ENCODE measurements at places on chromosomes 2 and 18.

DNA sequence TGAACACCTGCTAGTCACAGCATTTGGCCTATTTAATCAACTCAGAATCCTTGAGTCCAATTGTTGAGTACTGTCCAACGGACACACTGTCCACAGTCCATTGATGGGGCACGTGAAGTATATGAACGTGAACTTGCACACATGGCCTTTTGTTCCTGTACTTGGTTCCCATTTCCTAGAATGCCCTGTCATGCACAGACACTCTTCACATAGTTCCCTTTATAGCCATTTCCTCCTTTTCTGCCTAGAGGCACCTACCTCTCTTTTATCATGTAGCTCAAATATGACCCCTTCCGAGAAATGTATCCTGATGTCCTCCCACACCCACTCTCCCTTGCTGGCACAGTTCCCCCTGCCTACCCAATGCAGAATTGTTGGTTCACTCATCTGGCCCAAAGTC, 8.7 kb upstream of the CRYGA start:
- no peak for DNase-seq

- DNase-seq = no peak
These were observed 7.7 kb downstream of the LPIN1 start for GRCh38 chr2:11753886-11754699.

GRCh38 chr2:177888581-177888980, 184.0 kb downstream of the PDE11A start:
- no peak for DNase-seq

DNA sequence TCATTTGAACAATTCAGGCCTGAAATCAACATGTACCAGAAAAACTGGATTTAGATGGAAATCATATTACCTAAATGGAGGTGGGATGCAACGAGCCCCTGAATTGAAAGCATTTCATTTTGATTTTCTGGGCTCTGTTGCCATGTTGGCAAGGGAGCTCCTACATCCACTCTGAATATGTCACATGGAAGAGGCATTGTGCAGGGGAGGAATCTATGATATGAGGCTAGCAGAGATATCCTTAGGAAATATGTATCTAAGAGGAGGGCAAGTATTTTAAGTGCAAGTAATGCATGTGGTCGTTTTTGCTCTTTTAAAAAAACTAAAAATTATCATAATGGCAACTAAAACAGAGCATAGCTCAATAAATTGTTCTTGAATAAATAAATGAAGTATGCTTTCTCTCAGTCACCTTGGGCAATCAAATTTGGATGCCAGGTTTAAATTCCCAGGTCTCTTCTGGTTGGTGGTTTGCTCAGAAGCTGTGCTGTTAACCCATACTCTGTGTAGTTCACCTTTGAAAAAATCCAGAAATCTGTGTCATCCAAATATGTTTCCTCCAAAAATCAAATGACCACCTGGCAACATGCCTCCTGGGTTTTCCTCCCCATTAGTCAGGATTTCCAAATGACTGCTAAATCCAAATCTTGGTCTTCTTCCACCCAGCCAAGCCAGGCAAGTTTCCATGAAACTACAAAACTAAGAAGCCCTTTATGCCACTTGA, 6.5 kb upstream of the LGALSL start:
- DNase-seq = no peak

GRCh38 chr2:214856137-214856536, 46.7 kb upstream of the BARD1 start:
- DNase-seq = no peak

DNA sequence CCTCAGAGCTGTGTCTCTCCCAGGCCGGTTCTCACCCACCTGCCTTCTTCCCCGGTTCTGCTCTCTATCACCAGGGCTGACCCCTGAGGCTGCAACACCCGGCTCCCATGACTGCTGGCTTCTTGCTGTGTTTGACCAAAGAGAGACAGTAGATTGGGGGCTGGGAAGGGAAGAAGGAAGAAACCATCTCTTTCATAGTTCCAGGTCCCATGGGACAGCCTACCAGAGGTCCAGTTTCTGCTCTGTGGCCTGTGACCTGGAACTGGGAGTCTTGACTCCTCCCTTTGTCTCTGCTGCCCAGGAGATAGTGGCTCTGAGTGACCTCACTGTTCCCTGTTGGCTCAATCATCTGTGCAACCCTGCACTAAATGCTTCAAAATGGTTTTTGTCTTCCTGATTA, 38.1 kb downstream of the ALPK2 start:
- DNase-seq = no peak

GRCh38 chr18:825891-826585, 14.0 kb upstream of the YES1 start:
- no peak for DNase-seq

DNA sequence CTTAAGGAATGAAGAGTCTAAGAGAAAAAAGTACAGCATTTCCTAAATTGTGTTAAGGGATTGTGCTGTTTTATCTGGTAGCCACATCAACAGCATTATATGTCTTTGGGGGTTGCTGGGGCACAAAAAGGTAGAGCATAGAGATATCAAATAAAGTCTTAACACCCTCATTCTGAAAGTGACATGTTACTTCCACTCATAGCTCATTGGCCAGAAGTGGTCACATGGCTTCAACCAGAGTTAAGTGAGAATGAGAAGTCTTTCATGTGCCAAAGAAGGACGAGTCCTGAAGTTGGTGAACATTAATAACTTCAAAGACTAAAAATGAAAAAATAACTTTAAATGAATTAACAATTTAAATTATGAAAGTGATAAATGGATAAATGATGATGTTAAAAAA, 175.7 kb upstream of the ZEB2 start:
- no peak for DNase-seq

DNA sequence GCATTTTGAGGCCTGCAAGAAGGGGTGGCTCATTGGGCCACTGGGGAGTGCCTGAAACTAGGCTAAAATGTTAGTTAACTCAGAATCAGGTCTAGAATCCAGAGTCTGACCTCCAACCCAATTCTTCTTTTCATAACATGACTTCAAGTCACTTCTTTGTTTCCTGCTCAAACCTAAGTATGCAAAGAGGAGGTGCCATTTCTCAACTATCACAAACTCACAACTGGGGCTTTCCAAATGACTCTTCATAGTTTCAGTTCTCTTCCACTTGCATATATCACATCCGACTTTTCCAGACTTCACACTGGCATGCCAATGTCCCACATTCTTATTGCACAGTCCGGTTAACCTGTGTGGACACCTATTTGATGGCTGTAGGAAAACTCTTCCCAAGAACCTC, 211.6 kb downstream of the TCF4 start:
- no peak for DNase-seq

DNA sequence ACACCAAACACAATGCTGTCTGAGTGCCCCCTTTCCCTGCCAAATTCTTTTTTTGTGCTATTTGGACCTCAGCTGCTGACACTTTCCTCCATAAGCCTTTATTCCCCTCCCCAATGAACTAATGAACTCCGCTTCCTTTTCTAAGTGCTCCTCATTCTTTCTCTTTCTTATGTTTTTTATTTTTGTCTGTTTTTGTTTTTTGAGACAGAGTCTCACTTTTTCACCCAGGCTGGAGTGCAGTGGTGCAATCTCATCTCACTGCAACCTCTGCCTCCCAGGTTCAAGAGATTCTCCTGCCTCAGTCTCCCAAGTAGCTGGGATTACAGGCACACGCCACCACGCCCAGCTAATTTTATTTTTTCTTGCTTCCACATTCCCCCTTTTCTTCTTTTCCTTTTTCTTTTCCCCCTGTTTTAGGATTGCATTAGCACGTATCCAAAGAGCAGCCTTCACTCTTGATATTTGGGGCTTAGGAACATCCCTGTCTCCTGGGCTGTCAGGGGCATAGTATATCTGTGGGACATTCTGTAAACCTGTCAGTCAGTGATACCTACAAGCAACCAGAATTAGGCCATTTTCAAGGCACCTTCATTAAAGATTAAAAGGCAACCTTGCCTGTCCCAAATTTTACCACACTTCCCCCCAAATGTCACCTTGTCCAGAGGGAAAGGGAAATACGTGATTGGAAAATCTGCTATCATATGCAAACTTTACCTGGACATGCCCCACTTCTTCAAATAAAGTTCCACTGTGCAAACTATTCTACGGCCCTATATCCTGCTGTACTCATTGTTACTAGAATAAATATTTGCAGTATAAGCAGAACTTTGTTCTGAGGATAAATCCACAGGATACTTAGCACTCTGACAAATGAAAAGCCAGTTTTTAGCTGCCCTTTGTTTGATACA, 65.1 kb upstream of the ACSL3 start:
- DNase-seq = no peak

GRCh38 chr2:198072655-198073054, 268.3 kb downstream of the PLCL1 start:
- no peak for DNase-seq

DNA sequence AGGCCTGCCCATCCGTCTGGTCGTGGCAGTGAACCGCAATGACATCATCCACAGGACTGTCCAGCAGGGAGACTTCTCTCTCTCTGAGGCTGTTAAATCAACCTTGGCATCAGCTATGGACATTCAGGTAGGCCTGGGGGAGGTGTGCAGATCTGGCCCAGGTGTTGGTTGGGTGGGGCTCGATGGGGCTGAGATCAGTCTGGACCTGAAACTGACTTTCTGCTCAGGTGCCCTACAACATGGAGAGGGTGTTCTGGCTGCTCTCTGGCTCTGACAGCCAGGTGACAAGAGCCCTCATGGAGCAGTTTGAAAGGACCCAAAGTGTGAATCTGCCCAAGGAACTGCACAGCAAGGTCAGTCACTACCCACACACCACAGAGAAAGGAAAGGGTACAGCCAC, 12.6 kb downstream of the THNSL2 start:
- DNase-seq = no peak

- DNase-seq = peak; percentile 91
These were observed 486 bp upstream of the GPR39 start for GRCh38 chr2:132415915-132416722.

- DNase-seq = peak; percentile 56
These were observed 24.5 kb downstream of the IMPA2 start for GRCh38 chr18:12005538-12006487.

DNA sequence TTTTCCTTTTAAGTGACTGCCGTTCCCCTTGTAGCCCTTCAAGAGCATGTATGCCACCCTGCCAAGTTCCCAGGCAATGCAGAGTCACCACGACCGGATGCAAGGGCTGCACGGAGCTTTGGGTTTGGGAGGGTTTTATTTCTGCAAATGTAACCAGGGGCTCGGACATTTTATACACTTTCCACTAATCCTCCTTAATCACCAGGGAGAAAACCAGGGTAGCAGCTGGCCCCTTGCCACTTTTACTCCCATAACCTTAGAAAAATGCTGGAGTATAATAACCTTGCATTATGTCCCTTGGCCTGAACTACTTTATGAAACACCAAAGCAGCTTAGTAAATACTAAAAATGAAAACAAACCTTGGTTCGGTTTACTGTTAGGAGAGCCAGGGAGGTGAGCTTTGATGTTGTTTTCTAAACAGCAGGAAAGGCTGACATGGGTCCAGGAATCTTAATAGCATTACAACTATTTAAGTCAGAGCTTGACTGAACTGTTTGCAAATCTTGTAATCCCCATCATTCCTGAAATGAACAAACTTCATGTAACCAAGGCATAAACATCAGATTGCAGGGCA, 152.8 kb upstream of the RIOK3 start:
- DNase-seq = no peak

- no peak for DNase-seq
These were observed 4.3 kb downstream of the IMPA2 start for GRCh38 chr18:11985586-11985985.

DNA sequence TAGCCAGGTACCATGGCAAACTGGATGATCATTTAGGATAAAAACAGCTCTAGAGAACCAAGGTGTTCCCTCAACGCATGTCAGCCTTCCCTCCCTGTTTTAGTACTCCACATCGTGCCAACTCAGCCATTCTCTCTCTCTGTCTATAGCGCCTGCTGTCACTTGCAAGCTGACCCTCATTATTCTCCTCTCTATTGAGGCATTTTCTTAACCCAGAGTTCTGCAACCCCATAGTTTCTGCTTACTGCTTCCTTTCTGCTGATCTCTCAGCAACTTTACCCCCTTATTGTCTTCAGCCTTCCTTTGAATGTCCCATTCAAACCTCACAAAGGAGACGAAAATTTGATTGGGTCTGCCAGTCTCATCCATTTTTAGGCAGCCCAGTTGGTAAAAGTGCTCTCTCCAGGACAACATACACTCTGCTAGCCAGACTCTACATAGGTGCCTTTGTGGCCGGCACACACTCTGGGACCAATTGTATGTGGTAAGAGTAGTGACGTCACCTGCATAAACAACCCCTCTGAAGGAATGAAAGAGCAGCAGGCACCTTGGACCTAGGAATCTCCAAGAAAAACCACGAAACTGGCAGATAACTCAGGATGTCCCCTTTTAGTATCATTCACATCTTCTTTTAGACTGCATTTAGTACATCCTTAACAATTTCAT, 367.2 kb upstream of the KCNH7 start:
- DNase-seq = no peak

DNA sequence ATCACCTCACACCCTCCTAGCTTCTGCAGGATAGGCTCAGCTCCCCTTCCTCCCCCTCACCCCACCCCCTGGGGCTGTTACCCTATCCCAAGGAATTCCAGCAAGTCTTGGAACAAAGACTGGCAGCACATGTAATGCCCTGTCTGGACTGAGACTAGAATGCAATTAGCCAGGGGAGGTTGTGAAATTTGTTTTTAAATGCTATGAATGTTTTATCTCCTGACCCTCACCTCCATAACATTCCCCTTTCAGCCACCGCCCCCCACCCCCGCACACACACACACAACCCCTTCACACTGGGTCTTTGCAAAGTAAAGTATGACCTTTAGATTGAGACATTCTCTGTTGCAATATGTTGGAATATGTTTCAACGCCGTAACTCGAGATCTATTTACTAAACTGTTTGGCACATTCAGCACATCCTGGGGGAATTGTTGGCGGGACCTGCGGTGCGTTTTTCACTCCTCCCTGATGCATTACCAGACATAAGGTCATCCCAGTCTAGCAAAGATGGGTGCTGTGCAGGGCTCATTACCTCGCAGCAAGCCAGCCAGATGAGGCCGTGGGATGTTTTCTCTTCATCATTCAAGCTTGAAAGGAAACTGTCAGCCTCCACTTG, 290.7 kb upstream of the SLC14A2 start:
- no peak for DNase-seq

DNA sequence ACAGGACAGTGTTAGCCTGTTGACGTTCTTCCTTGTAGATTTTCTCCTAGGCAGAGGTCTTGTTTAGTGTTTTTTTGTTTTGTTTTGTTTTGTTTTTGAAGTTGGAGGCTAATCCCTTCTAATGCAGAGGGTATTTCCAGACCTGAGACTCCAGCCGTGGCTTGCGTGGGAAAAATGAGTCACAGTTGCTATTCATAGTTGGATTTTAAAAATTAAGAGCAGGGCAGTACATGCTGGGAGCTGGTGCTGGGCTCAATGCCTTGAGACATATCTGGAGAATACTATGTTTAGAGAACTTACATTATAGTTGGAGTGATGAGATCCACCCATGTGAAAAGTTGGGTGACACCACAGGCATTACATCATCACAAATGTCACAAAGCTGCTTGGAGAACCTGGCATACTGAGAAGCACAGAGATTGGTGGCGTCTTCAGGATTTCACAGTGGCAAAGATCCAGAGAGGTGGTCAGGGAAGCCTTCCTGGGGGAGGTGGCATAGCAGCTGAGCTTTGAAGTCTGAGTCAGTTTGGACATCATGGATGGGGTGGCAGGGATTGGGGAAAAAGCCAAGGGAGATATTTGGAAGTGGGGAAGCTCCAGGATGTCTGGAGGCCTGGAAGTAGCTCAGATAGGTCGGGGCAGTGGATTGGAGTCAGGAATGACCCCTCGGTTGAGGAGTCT, 249.4 kb downstream of the LOXHD1 start:
- DNase-seq = no peak
